ENCODE measurements at places on chromosomes 13 and 19.

DNA sequence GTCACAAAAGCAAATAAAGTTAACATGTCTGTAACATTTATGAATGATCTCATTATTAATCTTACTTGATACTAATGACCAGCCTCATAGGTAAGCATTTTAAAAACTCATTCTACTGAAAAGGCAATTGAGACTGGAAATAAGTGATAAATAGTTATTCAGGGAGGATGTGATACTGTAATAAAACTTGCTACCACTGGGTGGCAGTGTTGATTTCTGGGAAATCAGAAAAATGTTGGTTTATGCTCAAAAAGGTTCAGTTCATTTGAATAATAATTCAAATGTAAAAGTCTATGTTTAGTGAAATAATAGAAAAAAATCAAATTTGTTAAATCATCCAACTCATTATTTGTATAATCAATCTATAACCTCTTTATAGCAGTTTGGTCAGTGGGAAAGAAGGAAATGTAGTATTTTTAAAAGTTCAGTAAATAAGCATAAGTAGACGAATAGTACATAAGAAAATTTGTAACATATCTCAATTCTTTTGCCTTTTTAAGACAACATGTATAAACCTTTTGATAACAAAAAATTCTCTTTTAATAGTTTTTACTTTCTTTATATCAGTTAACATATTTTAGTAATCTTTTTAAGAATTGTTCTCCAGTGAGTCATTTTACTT is 9.6 kb downstream of the ABHD13 start:
- DNase-seq, result no peak

- no peak for DNase-seq
Measured at GRCh38 chr13:98039261-98039660, 85.8 kb downstream of the IPO5 start.

DNA sequence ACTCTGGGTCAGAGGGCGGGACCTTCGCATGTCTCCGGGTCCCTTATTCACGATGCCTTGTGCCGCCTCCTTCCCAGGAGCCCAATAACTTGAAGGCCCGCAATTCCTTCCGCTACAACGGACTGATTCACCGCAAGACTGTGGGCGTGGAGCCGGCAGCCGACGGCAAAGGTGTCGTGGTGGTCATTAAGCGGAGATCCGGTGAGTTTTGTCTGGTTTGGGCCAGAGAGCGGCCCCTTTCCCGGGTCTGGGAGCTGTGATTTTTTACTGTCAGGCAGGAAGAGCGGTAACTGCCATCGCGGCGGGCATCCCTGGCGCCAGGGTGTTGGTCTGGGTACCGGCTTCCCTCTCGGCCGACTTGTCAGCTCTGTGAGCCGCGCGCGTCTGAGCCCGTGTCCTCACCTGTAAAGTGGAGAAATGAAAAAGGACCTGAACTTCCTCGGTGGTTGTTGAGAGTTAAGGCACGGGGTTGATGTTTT is 800 bp downstream of the RPL28 start:
- DNase-seq, result no peak

- DNase-seq, result no peak
Measured at GRCh38 chr19:12965017-12965811, 4.2 kb upstream of the DAND5 start.

GRCh38 chr13:85427416-85427815 is 371.8 kb downstream of the SLITRK6 start:
- no peak for DNase-seq

DNA sequence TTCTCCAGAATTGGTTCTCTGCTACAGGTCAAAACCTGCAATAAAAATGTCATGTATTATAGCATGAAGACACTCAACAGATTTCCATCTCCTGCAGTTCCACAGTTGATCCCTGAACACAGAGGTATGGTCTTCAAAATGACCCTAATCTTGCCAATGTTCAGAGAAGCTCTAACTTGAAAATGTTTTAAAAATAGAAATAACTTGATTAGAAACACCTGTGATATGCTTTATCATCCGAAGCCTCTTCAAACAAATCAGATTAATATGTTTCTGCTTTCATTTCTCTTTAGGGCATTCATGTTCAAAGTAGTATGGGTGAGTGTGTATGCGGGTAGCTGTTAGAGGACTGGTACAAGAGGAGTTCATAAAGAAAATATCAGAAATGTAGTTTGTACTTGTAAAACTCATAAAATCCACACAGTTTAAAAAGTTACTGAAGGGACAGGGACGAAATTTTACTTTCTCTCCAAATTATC is 60.4 kb downstream of the KCNRG start:
- DNase-seq, result no peak

DNA sequence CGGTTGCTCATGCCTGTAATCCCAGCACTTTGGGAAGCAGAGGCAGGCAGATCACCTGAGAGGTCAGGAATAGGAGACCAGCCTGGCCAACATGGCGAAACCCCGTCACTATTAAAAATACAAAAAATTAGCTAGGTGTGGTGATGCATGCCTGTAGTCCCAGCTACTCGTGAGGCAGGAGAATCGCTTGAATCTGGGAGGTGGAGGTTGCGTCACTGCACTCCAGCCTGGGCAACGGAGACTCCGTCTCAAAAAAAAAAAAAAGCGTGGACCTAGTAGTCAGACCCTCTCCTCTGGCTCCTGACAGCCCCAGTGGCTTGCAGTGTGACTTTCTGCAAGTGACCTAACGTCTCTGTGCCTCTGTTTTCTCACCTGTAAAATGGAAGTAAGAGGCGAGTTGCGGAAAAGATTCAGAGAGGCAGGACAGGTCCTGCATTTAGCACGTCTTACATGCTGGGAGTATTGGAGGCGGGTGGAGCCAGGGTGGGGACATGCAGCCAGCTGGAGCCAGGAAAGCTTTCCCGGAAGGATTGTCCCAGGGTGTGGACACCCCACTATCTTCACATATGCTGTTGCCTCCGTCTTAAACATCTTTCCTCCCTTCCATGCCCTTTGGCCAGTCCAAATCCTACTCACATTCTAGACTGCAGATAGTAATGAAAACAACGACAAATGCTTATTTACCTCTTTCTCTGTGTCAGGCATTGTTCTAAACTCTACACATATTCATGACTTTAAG is 2.9 kb downstream of the TUBB4A start:
- no peak for DNase-seq

- no peak for DNase-seq
Measured at GRCh38 chr19:1383017-1383311, 743 bp upstream of the NDUFS7 start.

GRCh38 chr13:99165753-99166587 is 34.7 kb upstream of the UBAC2 start:
- no peak for DNase-seq

- DNase-seq, result no peak
Measured at GRCh38 chr19:45173816-45174215, 4.2 kb downstream of the TRAPPC6A start.

GRCh38 chr19:40231544-40232424 is 5.3 kb upstream of the CCNP start:
- no peak for DNase-seq

GRCh38 chr19:6489278-6490061 is 7.9 kb upstream of the DENND1C start:
- no peak for DNase-seq

DNA sequence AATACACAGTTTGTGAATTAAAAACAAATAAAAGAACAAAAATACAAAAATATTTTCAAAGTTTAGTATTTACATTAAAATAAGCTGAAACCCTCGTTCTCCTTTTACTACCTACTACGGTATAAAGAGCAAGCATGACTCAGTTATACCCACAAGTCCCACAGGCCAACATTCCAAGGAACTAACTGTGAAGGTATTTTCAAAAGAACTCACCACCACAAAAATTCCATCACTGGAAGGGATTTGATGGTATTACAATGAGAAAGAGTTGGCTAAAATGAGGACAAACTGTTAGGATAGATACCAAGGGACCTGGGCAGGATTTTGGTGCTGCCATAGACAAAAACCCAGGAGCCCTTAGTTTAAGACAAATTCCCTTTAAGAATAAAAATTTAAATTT is 122.7 kb downstream of the TBC1D4 start:
- no peak for DNase-seq

DNA sequence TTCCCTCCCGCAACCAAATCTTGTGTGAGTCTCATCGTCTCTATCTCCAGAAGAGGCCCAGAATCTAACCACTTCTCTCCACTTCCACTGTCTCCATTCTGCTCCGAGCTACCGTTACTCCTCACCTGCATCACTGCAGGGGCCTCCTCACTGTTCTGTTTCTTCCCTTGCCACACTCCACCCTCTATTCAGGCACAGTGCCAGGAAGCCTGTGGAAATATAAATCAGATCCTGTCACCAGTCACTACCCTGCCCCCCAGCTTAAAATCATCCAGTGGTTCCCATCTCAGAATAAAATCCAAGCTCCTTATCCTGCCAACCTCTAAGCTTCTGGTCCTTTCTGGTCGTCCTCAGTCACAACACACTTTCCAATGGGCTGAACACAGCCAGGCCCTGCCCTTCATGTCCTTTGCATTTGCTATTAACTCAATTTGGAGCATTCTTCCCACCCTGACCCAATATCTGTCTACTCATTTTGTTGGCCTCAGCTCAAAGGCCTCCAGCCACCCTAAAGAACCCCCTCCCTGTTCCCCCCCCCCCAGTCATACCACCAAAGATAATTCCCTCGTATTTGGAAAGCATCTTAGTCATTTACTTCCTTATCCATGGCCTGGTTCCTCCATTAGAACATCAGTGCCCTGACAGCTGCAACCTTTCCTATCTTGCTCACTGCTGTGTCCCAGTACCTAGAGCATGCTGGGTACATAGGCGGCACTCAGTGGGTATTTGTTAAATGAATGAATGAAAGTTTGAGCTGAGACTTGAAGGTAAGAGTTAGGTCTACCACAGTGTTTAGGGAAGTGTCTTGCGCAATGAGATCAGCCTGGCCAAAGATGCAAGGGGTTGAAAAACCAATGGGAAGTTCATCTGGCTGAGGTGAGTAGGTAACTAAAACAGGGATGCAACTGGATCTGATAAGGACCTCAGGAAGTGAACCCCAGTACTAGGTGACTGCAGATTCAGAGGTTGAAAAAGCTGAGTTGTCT is 24.4 kb downstream of the ZNF175 start:
- no peak for DNase-seq

- DNase-seq, result no peak
Measured at GRCh38 chr19:50167314-50167721, 4.2 kb upstream of the IZUMO2 start.

DNA sequence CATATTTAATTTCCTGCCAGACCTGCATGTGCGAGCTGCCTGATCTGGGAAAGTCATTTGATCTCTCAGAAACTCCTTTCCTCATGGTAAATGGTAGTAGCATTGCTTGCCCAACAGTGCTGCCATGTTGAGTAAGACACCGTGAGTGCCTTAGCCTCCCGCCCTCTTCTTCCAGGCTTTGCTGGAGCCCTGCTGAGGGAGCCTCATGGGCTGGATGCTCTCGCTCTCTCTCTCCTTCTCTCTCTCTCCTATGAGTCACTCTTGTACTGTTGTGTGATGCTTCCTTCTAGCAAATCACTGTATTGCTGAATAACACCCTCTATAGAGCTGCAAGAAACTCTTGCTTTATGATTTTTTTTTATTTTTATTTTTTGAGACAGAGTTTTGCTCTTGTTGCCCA is 365.5 kb downstream of the UQCRFS1 start:
- DNase-seq, result no peak

GRCh38 chr19:44758596-44758995 is 10.1 kb downstream of the BCL3 start:
- DNase-seq, result no peak

DNA sequence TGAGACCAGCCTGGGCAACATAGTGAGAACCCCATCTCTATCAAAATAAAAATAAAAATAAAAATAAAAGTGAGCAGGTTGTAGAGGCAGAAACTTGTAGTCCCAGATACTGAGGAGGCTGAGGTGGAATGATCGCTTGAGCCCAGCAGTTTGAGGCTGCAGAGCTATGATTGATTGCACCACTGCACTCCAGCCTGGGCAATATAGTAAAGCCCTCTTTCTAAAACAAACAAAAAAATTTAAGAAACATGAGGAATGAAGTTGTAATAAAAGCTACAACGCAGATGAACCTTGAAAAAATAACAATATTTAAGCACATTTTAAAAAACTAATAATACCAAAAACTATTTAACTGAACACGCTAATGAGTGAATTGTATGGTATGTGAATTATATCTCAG is 919.3 kb downstream of the UQCRFS1 start:
- no peak for DNase-seq

- no peak for DNase-seq
Measured at GRCh38 chr13:46575301-46575771, 22.4 kb downstream of the LRCH1 start.

GRCh38 chr19:17235300-17235970 is 9.4 kb downstream of the OCEL1 start:
- DNase-seq, result peak; percentile 91

- no peak for DNase-seq
Measured at GRCh38 chr13:107572156-107572555, 643.2 kb downstream of the LIG4 start.

GRCh38 chr13:40503966-40504591 is 162.4 kb downstream of the FOXO1 start:
- no peak for DNase-seq

- DNase-seq, result no peak
Measured at GRCh38 chr19:11451871-11452619, 16.6 kb downstream of the PRKCSH start.

DNA sequence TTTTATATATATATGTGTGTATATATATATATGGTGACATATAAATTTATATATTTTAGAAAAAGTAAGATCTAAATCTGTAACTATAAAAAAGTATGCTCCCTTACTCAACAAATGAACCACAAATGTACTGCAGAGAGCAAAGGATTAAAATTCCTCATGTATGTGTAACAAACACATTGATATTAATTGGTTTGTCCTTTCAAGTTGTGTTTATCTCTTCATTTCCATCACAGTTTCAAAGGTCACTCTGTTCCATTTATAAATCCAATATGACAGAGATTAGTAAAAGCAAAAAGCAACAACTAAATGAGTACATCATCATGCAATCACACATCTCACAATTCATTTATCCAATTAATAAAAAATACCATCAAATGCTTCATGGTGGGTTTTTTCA is 247.9 kb downstream of the DACH1 start:
- no peak for DNase-seq

DNA sequence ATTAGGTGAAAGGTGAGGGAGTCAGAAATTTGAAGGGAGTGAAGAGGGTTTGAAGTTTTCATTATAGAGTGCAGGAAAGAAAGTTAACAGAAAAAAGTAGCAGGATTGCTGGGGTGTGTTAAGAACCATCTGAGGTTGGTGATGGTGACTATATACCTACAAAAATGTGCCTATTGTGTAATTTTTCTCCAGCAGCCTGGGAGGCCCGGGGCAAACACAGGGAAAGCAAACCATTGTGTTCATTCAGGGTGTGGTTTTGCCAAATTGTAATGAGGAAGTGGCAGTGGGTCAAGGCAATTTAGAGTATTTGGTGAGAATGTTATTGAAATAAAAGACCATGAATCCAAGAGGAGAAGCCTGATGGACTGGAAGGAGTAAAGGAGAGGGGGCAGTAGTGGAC is 8.2 kb upstream of the SUCLA2 start:
- DNase-seq, result no peak
